ENCODE measurements at places on chromosomes 3 and 15. TPM values are rescaled to one million over a fixed set of nuclear protein-coding genes. Genes with fewer than 3 reads are reported as not detected.

The PLSCR5 gene
- not detected for total RNA-seq

The CSPG5 gene
- 1.2 TPM for total RNA-seq

The NEDD4 gene
- 55.8 TPM for total RNA-seq

The LRRC58 gene
- total RNA-seq = 14.5 TPM

The GPR15 gene
- total RNA-seq = not detected

The CNTN6 gene
- not detected for total RNA-seq

The EPB42 gene
- not detected for total RNA-seq

The BFSP2 gene
- total RNA-seq = not detected

The TLE3 gene
- total RNA-seq = 17.3 TPM

The LRRC57 gene
- 10.1 TPM for total RNA-seq

The PLA1A gene
- total RNA-seq = 0.56 TPM

The GABRG3 gene
- total RNA-seq = 0.29 TPM

The MUC4 gene
- total RNA-seq = 0.07 TPM

The CADM2 gene
- total RNA-seq = 0.10 TPM

The ABHD14A gene
- total RNA-seq = 13.7 TPM

The SUSD5 gene
- total RNA-seq = 3.4 TPM

The CCDC80 gene
- 41.8 TPM for total RNA-seq

The PDIA3 gene
- 364 TPM for total RNA-seq

The LRRC49 gene
- total RNA-seq = 4.1 TPM

The TMEM212 gene
- total RNA-seq = not detected

The GNAT1 gene
- total RNA-seq = not detected

The MYZAP gene
- 1.0 TPM for total RNA-seq

The UROC1 gene
- not detected for total RNA-seq

The ARGFX gene
- not detected for total RNA-seq

The GOLGA8B gene
- total RNA-seq = 15.8 TPM

The SLC22A13 gene
- total RNA-seq = not detected

The IL20RB gene
- total RNA-seq = 1.5 TPM

The LTK gene
- 0.13 TPM for total RNA-seq

The REC114 gene
- total RNA-seq = not detected

The ZMYND10 gene
- 1.2 TPM for total RNA-seq

The FOXB1 gene
- total RNA-seq = not detected

The DLL4 gene
- total RNA-seq = 1.4 TPM

The ERC2 gene
- not detected for total RNA-seq

The FANCD2OS gene
- total RNA-seq = not detected

The CELF6 gene
- 0.16 TPM for total RNA-seq

The DAZL gene
- not detected for total RNA-seq

The CLDN1 gene
- 23.3 TPM for total RNA-seq

The CAPN3 gene
- total RNA-seq = 0.15 TPM

The FBXO40 gene
- total RNA-seq = not detected

The EIF4A2 gene
- total RNA-seq = 112 TPM

The LCTL gene
- not detected for total RNA-seq

The CHRNA5 gene
- 30.9 TPM for total RNA-seq

The SLC27A2 gene
- total RNA-seq = 32.2 TPM

The LRRC31 gene
- not detected for total RNA-seq

The CHL1 gene
- total RNA-seq = not detected

All from A549 treated with GW870086 at 1 μM for 4 hours (cell line).